Activated T-helper 9 cell treated with anti-CD3 and anti-CD28 coated beads, Interleukin-2, amount 50 U/mL, for 16 hours (primary cell): ENCODE measurements at places on chromosomes 2 and 18.

DNA sequence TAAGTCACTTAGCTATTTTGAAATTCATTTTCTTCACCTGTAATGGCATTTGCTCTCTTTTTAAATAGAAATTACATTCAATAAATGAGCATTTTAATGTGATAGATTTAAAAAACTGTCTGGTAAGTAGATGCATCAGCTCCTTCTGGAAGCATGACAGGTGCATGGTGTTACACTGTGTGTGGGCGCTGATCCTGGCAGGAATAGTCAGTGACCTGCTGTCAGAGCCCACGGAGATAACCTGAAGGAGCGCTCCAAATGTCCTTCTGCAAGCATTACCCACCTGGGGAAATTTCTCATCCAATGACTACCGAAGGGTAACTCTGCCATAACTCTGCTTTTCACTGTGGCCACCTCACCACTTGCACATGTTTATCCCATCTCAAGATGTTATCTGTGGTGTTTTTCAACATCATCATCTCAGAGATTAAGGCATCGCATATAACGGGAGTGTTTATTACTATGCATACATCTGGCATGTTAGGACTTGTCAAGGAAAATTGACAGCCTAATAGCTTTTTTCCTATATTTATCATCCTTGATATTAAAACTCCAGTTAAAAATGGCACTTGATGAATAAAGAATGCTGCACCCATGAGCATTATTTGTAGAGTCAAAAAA, 637.3 kb downstream of the ERBB4 start:
- DNase-seq: no peak

- DNase-seq: no peak
Measured at GRCh38 chr2:194661431-194661830, 995.6 kb upstream of the SLC39A10 start.

- no peak for DNase-seq
Measured at GRCh38 chr18:43572163-43572562, 294.9 kb upstream of the SYT4 start.

- DNase-seq: no peak
Measured at GRCh38 chr18:50053111-50053510, 141.8 kb downstream of the MYO5B start.

DNA sequence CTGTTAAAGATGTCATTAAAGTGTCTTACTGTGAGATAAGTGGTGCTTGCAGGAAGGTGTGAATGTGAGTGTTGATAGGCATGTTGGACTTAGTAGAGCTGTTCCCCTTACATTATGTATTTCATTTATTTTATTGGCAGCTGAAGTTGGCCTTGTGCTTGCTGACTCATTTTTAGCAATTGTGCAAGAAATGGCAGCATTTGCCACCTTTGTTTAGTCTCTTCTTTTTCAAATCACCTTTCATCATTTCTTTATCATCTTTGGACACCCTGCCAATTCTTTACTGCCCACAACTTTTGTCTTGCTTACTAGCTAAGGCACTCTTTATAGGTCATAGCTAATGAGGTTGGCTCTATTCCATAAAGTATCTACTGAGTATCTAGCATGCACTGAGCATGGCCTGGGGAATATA, 130.3 kb upstream of the LYPD6 start:
- no peak for DNase-seq

GRCh38 chr2:142280831-142281230, 150.0 kb upstream of the LRP1B start:
- DNase-seq: no peak

DNA sequence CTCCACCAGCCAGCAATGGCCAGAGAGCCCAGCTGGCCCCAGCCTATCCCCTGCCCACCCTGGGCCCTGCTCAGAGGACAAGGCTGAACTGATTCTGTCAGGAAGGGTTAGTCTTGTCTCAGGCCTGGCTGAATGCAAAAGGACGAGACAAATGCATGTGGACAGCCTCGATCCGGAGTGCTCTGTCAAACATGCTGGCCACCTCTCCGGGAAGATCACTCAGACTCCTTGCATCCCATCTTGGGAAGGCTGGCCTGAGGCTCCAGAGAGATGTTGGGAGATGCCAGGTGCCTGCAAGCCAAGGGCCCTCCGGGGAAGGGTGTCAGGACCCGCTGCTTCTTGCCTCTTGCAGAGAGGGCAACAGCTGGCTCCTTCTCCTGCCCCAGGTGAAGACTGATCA, 20.2 kb upstream of the C1QL2 start:
- no peak for DNase-seq

- no peak for DNase-seq
Measured at GRCh38 chr2:218036371-218036770, 32.7 kb upstream of the RUFY4 start.

DNA sequence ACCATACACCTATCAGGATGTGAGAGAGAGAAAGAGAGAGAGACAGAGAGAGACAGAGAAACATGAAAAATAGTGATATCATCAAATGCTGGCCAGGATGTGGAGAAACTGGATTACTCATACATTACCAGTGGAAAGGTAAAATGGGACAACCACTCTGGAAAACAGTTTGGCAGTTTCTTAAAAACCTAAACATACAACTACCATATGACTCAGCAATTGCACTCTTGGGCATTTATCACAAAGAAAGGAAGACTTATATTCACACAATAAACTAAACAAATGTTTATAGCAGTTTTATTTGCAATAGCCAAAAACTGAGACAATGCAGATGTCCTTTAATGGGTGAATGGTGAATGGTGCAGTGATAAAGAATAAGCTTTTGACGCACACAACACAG, 29.1 kb downstream of the SLC4A3 start:
- no peak for DNase-seq

GRCh38 chr2:78845664-78846185, 179.8 kb upstream of the REG3G start:
- no peak for DNase-seq

DNA sequence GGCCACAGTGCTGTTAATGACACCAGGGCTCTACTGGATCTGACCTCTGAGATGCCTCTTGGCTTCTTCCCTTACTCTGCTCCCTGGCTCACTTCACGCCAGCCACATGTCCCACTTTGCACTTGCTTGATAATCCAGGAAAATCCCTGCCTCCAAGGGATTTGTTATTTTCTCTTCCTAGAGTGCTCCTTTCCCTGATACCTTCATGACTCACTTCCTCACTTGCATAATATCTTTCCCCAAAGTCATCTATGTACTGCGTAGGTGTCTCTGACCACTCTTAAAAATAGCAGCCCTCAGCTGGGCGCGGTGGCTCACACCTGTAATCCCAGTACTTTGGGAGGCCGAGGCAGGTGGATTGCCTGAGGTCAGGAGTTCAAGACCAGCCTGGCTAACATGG, 572.3 kb downstream of the PLCL1 start:
- DNase-seq: no peak

DNA sequence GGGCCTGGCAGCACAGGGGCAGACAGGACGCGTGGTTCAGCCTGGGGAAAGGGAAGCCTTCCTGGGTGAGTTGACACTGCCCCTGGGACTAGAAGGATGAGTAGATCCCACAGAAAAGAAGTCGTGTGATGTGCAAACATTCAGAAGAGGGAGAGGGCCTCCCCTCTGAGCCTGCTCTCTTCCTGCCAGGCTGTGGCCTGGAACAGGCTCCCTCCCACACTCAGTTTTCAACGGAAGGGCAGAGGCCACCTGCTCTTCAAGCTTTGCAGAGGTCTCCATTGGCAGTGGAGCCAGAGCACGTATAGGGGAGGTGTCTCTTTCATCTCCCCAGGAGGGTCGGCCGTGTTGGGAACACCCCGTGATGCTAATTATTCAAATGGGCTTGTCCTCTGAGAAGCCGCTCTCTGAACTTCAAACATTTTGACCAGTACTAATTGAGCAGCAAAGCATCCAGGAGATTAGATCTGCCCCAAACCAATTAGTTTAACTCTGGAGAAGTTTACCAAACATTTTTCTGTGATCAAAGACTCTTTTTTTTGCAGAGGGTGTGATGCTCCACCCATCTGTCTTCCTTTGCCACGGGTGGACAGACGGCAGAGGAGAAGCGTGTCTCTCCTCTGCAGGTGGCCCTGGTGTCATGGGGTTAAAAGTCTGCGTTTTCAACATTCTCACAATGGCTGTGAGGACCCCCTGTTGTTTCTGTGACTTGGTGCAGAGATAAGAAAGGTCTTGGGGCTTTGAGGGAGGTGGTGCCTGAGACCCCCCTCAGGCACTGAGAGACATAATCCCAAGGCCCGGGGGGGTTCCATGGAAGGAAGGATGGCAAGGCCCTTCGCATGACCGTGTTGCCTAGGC, 29.5 kb upstream of the ODC1 start:
- DNase-seq: no peak

DNA sequence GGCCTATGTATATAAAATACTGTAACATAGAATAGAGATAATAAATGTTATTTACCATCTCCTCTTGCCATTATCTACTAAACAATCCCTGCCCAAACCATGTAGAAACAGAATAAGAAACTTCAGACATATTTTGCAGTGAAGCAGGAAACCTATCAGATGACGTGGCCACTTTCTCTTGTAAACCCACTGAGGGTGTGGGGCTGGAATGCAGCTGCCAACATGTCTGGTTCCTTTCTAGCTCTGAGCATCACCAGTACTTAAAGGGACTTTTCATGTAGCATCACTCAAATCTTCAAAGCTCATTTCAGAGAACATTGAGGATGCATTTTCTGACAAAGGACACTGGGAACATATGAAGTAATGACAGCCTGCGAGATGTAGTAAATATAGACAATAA, 251.8 kb downstream of the LPIN1 start:
- DNase-seq: no peak

GRCh38 chr2:62724886-62725711, 19.6 kb downstream of the EHBP1 start:
- DNase-seq: no peak

- no peak for DNase-seq
Measured at GRCh38 chr2:10309286-10309685, 6.6 kb downstream of the HPCAL1 start.

DNA sequence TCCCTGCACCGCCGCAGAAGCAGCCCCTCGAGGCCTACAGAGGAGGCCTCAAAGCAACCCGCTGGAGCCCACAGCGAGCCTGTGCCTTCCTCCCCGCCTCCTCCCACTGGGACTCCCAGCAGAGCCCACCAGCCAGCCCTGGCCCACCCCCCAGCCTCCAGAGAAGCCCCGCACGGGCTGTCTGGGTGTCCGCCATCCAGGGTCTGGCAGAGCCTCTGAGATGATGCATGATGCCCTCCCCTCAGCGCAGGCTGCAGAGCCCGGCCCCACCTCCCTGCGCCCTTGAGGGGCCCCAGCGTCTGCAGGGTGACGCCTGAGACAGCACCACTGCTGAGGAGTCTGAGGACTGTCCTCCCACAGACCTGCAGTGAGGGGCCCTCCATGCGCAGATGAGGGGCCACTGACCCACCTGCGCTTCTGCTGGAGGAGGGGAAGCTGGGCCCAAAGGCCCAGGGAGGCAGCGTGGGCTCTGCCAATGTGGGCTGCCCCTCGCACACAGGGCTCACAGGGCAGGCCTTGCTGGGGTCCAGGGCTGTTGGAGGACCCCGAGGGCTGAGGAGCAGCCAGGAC, 31.2 kb downstream of the GPC1 start:
- no peak for DNase-seq
